ENCODE measurements at places on chromosomes 2 and 18.
A peak's percentile ranks its signal among the peaks of the same experiment; 100 is the strongest.

- DNase-seq = no peak
Observed at GRCh38 chr2:215388002-215388728, 47.7 kb downstream of the FN1 start.

GRCh38 chr2:73071360-73072128 is at the start of gene SFXN5:
Gene SFXN5, minus strand, starts transcription at chr2:73071712. Its CDS starts 7 bp downstream, at chr2:73071705.
- DNase-seq = peak; percentile 97

DNA sequence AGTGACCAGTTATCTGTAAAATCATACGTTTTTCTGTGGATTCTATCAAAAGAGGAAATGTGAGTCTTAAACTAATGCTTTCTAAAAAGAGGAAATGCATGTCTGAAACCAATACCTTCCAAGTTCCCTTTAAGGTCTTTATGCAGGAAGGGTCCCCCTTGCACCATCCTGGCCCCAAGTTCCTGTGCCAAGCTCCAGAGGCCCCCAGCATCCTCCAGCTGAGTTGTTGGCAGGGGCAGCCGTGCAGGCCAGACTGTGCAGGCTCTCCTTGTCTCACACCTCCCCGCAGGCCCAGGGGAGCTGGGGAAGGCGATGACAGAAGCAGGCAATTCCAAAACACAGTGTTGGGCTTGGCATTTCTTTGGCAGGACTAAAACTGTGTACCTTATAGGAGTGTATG is 39.2 kb downstream of the DPYSL5 start:
- no peak for DNase-seq

DNA sequence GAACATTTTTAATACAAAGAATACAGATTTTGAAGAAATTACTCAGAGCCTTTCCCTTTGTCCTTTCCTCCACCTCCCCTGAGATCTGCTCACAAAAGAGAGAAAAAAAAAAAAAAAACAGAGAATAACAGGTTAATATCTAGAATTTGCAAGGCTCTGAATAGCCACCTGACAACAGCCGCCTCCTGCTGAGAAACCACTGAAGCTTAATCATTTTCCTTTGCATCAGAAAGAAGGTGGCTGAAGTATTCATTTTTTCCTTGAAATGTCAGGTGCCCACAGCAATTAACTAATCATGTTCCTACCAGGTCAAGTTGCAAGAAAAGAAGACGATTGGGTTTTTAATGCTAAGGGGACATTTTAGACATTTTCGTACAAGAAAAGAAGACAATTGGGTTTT is 21.2 kb downstream of the CNTNAP5 start:
- DNase-seq = no peak

- DNase-seq = no peak
Observed at GRCh38 chr2:10993001-10993481, 81.3 kb downstream of the KCNF1 start.

GRCh38 chr2:60549238-60549927 is 4.1 kb downstream of the BCL11A start:
- no peak for DNase-seq

DNA sequence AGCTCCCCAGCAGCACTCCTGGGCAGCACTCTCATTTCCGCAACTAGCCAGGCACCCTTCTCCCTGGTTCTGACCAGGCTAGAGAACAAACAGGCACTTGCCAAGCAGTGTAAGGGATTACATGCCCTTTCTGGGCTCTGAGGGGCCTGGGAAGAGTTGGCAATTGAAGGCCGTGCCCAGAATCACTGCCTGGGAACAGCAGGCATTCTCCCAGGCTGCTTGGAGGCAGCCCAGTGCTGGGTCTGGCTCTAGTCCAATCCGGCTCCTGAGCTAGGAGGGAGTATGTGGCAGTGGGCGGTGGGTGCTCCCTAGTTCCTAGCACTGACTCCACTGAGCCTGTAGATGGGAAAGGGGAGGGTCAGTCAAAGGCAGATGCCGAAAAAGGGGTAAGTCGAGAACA is 34.1 kb upstream of the SP3 start:
- DNase-seq = no peak

DNA sequence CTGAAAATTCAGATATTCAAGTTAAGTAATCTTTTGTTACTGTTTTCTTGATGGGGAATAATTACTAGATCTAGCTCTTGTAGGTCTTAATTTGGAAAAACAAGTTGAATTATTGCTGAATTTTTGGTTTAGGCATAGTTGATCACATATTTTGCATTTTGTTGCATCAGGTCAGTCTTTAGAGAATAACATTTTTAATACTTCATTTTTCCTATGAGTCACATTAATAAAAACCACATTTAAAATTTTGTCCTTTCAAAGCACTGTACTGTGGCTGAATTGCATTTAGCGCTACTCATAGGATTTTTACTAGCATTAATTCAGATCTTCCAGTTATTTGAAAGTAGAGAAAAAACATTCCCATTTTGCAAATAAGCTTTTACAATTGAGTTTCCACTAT is 23.2 kb downstream of the MAP4K4 start:
- no peak for DNase-seq

DNA sequence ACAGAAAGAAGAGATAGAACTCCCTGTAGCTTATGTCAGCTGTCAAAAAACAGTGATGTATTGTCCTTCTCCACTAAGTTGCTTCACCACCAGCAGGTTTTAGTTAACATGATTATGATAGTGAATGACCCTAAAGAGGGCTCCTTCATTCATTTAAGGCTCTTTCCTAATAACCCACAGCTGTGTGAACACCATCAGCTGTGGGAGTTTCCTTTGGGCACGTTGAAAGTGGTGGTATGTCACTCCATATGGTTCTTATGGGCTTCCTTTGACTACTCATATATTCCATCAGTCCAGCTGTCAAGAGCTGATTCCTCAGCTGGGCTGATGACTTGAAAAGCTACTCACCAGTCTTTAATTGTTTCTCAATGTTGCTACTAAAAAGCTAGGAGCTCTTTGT is 210.3 kb downstream of the UBE2E3 start:
- no peak for DNase-seq

GRCh38 chr2:219638217-219638947 is 11.0 kb downstream of the SLC4A3 start:
- no peak for DNase-seq

- DNase-seq = no peak
Observed at GRCh38 chr2:103161456-103162289, 399.8 kb downstream of the TMEM182 start.

GRCh38 chr2:202376460-202377206 is 506 bp downstream of the BMPR2 start:
- peak; percentile 56 for DNase-seq

DNA sequence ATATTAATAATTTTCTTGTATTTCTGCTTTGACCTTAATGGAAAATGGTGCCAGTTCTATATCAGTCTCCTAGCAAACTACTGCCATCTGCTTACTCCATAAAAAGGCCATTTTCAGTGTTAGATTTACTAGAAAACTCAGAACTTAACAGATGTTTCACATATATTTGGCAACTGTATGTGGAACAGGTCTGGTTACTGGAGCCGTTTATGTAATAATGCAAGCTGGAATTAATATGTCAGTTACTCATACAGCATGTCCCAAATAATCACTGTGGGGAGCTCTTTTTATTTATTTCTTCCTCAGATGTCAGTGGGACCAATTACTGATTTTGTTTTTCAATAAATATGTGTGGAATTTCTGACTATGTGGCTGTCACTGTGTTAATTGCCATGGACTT is 1247.6 kb downstream of the CNTNAP5 start:
- no peak for DNase-seq

DNA sequence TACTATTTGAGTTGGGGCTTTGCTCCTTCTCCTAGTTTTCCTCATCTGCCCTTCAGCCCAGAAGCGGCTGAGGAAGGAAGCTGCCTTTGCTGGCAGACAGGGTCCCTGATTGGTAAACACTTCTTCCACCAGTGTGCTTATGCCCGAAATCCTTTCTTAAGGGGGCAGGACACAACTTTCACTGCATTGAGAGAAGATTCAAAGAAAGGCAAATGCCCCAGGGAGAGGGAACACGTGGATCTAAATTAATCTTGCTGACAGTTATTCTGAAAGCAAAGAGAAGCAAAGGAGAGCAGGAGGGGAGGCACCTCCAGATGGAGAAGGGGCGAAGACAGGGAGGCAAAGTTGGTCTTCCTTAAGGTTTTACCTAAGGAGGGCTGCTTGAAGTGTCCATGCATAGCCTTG is 92.1 kb upstream of the EFEMP1 start:
- no peak for DNase-seq

GRCh38 chr18:69109686-69110085 is 291.0 kb upstream of the DOK6 start:
- DNase-seq = no peak

DNA sequence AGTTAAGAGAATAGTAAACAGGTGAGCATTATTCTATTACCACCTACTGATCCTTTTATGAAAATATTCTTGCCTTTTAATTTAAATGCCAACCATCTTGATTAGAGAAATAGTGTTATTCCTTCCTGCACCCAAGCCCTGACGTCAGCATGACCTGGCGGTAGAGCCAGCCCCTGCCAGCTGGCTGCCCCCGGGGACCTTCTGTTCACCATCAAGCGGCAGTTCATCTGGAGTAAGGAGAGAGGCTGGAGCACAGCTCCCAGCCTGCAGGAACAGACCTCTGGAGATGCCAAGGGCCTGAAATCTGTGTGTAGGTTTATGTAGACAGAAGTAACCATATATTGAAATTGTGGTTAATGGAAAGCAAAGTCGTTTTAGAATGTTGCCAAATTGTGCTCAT is 171.8 kb downstream of the GBX2 start:
- no peak for DNase-seq

- DNase-seq = no peak
Observed at GRCh38 chr2:16402891-16403290, 262.7 kb downstream of the CYRIA start.

DNA sequence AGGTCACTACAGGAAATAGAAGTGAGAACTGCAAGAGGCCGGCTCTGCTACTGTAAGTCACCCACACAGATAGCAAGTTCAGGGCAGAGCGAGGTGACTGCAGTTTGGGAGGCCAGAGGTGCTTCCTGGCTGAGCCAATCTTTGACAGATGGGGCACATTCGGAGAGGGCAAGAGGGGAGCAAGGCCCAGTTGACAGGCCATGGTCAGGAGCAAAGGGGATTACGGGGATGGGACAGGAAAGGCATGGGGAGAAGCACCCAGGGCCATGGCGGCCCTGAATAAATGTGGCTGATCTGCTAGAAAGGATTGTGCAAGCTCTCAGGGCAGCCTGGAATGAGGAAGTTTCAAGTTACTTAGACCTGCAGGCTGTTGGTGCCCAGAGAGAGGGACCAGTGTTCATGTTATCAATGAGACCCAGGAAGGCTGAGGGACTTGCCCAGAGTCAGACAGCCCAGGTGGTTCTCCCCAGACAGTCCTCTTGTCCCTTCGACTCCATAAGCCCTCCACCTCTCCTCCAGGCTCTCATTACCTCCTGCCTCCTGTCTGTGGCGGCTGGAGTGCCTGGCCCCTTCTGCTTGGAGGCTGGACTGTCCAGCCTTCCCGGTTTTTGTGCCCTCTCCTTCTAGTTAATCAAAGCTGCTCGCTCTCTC is 123.3 kb downstream of the CTIF start:
- no peak for DNase-seq

DNA sequence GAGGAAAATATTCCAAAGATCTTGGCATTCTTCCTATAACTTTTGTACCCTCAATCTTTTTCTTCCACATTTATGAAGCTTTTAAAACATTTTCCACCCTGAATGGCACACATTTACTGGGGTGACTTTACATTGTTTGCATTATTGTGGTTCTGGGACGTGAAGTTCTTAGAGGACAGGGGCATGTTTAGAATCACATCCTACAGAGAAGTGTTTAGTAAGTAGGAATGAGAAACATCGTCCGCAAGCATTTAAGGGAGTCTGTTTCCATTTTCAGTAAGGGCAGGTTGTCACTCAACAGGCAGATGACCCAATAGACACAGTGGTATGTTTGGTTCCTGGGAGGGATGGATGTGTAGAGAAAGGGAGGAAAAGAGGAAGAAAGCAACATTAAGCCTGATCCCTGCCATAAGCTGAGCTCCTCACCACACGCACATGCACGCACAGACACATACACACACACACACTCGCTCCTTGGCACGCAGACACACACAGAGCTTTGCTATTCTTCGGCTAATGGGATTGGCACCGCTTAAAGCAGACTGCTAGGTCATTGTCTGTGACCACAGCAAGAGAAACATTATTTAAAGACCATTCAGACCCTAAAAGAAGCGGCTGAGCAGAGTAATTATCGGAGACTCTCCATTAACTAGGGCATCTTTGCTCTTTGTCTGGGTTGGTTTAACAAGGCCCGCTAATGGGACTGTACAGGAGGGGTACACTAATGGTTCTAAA is 14.2 kb upstream of the PLEKHM3 start:
- no peak for DNase-seq

GRCh38 chr18:26262156-26262555 is 35.9 kb downstream of the TAF4B start:
- no peak for DNase-seq

DNA sequence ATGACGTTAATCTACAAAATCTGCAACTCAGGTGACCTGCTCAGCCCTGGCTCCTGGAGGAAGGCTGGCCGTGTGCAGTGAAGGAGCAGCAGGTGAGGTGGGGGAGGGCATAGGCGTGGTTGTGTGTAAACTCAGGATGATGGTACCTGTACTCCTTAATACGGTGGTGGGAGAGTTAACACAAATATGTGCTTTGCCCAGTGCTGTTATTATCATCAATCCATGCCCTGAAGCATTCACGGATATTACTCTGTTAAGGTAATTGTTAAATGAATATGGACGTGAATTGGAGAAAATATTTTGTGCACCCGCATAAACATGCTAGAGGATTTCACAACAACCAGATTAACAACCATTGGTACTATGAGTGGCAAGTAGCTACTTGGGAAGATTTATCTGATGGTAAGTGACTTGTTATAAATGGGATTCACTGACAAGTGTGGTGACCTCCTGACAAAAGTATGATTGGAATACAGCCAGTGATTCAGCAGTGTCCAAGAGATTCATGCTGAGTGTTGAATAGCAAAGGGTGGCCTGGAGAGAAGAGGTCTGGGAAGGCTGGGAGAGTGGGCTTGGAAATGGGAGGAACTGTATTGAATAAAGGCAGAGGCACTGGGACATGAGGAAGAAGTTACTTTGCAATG is 194.1 kb downstream of the TPGS2 start:
- no peak for DNase-seq

DNA sequence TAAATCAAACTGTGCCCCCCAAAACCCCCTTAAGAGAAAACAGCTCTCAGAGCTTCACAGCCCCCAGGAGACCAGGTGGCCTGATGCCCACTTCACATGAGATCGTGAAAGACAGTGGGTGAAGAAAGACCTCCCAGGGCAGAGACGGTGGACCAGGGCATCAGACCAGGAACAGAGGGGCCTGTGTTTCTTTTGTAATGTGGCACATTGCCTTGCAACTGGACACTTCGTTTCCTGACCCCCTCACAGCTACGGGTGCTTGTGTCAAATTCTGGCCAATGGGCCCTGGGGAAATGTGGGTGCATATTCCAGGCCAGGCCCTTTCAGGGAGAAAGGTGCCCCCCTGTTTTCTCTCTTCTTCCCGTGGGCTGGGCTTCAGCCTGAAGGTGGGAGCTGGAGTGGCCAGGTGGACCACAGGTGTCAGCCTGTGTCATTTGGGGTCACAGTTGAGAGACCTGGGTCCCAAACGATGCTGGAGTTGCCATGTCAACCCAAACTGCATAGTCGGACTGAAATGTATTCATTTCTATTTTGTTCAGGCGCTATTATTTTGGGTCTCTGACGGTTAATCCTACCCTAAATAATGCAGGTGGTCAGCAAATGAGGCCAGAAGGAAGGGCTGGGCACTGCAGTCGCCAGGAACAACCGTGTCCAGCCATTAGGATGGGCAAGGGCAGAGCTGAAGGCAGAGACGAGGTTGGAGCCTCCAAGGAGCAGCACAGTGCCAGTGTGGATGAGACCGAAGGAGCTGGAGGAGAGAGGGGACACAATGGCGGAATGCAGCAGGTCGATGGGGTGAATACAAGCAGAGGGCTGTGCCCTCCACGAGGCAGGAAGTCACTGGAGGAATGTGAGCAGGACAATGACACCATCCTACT is 338.2 kb downstream of the EIPR1 start:
- no peak for DNase-seq
